IMR-90 (cell line): ENCODE measurements at places on chromosomes 3 and 15. TPM values are rescaled to one million over a fixed set of nuclear protein-coding genes. Genes with fewer than 3 reads are reported as not detected.
A peak's percentile ranks its signal among the peaks of the same experiment; 100 is the strongest.

DNA sequence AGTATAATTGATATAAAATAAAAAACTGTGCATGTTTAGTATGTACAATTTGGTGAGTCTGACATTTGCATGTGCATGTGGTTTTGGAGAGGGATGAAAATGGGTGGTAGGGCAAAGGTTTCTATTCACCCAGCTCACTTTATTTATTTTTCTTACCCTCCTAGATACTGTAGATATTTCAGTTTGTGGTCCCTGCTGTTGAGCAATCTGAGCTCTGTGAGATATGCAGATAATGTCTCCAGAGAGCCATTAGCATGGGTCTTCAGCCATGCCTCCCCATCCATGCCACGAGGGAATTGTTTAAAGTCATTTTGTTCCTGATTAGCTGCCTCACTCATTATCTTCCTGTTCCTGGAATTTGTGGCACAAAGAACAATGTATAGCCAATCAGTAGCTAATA lies 44.4 kb upstream of the B3GALNT1 start:
- no peak for DNase-seq

- peak; percentile 51 for DNase-seq
These were observed 1.1 kb downstream of the PLXND1 start for GRCh38 chr3:129605203-129605921.

- DNase-seq: no peak
These were observed 122.9 kb upstream of the GOLIM4 start for GRCh38 chr3:168218600-168218999.

- no peak for DNase-seq
These were observed 10.5 kb downstream of the NUTM1 start for GRCh38 chr15:34353627-34354026.

DNA sequence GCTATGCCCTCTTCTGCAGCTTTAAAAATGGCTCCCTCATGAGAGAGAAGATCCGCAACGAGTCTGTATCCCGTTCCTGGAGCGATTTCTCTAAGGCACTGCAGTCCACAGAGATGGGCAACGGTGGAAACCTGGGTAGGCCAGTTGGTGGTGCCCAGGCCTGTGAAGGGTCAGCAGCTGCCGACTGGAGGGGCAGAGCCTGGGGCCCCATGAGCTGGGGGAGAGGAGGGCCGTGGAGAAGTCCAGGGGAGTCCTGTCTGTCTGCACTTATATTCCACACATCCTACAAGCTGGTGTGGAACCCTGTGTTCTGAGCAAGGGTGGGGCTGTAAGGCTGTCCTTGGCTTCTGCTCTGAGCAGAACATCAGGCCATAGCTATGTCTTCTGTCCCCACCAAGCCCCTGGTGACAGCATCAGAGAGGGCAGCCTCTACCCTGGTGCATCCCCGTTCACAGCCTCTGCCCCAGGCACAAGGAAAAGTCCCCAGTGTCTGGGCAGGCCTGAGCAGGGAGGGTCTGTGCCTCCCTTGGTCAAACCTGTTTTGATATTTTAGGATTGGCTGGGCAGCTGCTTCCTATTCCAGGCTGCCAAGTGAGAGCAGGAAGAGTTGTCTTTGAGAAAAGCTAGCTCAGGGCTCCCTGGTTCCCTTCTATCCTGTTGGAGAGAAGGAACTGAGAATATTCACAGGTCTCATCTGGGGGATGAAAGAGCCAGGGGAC lies 29.7 kb downstream of the XYLB start:
- DNase-seq: no peak

GRCh38 chr3:195238081-195238571 lies 32.8 kb downstream of the XXYLT1 start:
- DNase-seq: no peak

DNA sequence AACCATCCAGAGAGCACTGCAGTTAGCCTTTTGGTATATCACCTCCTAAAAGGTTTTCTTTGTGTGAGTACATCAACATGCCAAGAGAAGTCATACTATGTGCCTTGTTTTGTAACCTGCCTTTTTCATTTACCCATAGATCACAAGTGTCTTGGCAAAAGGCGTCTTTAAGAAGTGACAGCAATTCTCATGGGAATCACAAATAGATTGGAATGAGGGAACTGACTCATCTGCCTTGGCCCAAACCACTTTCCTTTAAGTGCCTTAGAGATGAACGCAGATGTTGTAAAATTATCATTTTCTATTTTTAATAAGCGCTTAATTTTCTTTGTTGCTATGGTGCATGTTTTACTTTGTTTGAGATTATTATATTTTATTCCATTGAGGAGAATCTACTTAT lies 20.7 kb upstream of the POMGNT2 start:
- no peak for DNase-seq

DNA sequence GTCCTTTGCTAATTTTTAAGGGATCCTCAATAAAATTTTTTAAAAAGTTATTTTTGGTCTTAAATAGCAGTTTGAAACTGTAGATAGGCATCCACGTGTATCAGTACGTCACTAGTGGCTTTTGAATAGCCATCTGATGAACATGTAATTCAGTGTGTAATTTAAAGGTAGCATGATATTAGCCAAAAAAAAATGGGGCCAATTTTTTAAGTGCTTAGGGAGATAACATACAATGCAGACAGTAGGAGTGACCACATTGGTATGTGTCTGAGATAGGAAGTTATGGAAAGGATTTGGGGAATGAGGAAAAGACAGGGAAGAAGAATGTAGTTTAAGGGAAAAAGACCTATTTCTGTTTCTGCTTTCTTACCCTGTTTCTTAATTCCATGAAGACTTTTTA lies 2.5 kb downstream of the AP4E1 start:
- peak; percentile 49 for DNase-seq

- peak; percentile 57 for DNase-seq
These were observed 63.5 kb downstream of the C3orf70 start for GRCh38 chr3:185089343-185089742.

GRCh38 chr3:186152361-186152798 lies 43.5 kb upstream of the ETV5 start:
- no peak for DNase-seq

- DNase-seq: no peak
These were observed 3.4 kb downstream of the AMOTL2 start for GRCh38 chr3:134370611-134371531.

Gene SCG5
- total RNA-seq: 7.9 and 8.3 TPM in 2 replicates

Gene LTK
- 0.18 and 0.28 TPM in 2 replicates for total RNA-seq

Gene NR2E3
- total RNA-seq: under 0.01 and 0.56 TPM in 2 replicates

Gene FGF12
- total RNA-seq: not detected in 2 replicates

Gene GPR176
- total RNA-seq: 194 and 246 TPM in 2 replicates
